SK-N-DZ (cell line): ENCODE measurements at places on chromosomes 11 and 22.

GRCh38 chr22:37328017-37328416 is 45.7 kb downstream of the CYTH4 start:
- no peak for DNase-seq

DNA sequence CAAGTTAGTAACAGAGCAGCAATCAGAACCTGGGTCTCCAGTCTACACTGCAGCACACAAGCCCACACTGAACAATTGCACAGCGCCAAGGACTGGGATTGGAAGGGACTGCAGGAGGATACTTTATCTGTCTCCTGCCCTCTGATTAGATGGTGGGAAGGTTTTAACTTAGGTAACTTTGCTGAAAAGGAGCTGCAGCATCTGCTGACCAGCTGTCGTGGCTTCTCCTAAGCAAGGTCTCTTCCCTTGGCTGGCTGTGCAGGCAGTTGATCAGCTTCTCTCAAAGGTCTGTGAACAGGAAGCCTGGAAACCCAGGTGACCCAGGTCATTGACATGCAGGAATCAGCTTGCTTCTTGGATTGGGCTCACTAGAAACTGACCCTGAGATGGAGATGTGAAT is 82.4 kb downstream of the ISX start:
- DNase-seq: no peak

DNA sequence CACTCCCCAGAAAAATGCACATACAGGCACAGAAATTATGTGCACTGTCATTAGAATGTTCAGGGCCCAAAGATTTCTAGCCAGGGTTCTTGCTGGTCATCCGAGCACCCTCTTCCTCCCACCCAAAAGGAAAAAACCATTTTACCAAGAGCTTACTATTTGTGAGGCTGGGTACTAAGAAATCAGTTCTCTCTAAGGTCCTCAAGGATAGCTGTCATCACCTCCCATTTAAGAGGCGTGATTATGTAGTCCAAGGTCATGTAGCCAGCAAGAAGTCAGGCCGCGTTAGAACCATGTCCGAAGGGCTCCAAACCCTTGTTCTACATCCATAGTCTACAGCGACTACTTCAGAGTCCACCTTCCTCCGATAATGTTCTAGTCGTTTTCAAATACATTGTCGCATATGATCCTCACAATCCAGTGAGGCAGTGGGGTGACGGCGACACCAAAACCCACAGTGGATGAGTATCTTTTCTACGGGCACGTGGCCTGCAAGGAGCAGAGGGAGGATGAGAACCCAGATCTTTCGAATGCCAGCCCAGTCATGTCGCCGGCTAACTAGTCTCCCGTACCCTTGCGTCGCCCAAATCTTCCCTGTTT is 634 bp downstream of the TIMM8B start:
- no peak for DNase-seq

- no peak for DNase-seq
Measured at GRCh38 chr11:45250035-45250718, 36.0 kb downstream of the SYT13 start.

GRCh38 chr11:85385547-85385946 is 241.6 kb downstream of the DLG2 start:
- DNase-seq: no peak

GRCh38 chr22:42974223-42974622 is 40.7 kb downstream of the PACSIN2 start:
- DNase-seq: no peak

GRCh38 chr11:31651208-31651607 is 141.6 kb downstream of the ELP4 start:
- no peak for DNase-seq

DNA sequence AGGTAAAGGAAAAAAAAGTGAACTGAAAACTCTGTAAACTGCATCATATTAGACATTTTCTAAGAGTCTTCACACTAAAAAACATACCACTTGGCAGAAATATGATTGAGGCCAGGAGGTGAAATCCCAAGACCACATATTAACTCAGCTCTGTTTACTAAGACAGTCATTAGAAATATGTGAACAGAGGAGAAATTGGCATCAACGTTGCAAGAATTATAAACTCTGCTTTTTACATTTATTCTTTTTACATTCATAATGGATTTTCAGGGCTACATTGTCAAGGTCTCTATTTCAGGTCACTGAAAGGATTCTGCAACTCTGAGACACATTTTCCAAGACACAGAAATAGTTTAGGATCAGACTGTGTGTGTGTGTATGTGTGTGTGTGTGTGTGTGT is 1364.0 kb downstream of the LRRC4C start:
- DNase-seq: no peak

- peak; percentile 21 for DNase-seq
Measured at GRCh38 chr11:134272381-134273316, 3.5 kb upstream of the GLB1L3 start.

DNA sequence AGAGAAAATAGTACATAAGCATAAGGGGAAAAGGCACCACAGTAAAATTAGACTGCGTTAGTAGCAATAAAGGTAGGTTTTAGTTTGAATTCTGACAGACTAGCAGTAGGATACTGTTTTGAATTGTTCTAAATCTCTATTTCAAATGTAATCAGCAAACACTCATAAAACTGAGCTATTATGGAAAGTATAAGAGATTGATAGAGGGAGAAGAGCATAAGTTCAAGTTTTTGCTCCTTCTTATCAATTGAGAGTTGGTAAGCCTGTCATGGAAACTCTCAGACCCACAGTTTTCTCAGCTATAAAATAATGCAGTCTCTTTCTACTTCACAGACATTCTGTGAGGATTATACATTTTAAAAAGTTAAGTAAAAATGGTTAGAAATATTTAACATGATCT is 840.2 kb upstream of the CNTN5 start:
- DNase-seq: no peak

DNA sequence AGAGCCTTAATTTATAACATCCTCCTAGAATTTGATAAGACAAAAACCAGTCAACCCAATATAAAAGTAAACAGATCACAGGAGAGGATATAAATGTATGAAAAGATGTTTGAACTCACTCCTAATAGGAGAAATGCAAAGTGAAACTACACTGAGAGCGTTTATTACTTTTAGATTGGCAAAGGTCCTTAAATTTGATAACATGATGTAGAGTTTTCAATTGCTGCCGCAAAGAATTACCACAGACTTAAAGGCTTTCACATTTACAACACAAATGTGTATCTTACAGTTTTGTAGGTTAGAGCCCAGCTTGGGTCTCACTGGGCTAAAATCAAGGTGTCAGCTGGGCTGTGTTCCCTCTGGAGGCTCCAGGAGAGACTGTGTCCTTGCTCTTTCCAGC is 9.1 kb upstream of the POU2AF2 start:
- DNase-seq: no peak

DNA sequence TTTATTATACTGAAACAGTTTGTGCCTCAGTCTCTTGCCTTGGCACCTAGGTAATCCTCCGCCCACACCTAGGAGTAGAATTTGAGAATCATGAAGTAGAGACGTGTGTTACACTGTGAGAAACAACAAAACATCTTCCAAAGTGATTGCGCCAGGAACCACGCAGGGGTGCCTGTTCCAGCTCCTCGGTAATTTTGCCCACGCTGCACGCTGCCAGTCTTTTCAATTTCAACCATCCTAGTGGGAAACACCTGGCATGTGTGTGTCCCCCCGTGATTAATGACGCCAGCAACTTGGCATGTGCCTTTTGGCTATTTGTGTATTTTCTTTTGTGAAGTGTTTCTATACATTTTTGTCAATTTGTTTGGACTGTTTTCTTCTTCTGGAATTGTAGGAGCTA is 919.1 kb downstream of the BRD1 start:
- DNase-seq: no peak

GRCh38 chr11:46701078-46701654 is 335 bp downstream of the ZNF408 start:
- DNase-seq: no peak

GRCh38 chr22:49959782-49960158 is 802 bp upstream of the PIM3 start:
- DNase-seq: no peak

GRCh38 chr11:62922653-62923431 is 1.7 kb upstream of the CHRM1 start:
- DNase-seq: no peak

- DNase-seq: no peak
Measured at GRCh38 chr11:30595934-30596333, 9.8 kb upstream of the MPPED2 start.

DNA sequence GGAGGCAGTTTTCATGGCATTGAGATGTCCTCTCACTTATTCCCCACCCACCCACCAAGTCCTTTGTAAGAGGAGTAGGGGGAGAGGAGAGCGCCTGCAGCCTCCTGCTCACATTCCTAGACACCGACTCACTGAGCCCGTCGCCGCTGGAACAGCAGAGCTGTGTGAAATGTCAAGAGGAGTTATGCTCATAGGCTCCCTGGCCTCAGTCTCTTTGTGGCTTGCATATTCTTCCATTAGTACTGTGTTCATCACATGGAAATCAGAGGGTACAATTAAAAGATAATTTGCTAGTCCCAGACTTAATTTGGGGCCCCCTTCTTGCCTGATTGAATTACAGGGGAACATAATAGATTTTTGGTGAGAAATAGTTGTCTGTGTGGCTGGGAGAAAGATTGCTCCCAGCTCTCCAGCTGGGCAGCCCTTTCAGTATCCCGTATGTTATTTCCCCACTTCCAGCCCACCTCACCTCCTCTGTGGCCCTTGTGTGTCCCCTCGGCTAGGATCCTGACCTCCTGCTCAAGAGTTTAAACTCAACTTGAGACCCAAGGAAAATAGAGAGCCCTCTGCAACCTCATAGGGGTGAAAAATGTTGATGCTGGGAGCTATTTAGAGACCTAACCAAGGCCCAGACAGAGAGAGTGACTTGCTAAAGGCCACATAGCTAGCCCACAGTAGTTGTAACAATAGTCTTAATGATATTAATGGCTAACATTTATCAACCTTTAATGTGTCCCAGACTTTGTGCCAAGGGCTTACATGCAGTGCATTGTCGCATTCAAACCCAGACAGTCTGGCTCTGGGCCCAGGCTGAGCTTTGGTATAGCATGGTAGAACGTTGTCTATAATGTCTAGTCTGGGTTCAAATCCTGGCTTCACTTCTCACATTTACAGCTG is 32.2 kb downstream of the LIMK2 start:
- no peak for DNase-seq
